ENCODE measurements at places on chromosomes 4 and X.

- DNase-seq: no peak
Measured at GRCh38 chr4:40040908-40041307, 15.7 kb upstream of the N4BP2 start.

GRCh38 chr4:163701916-163702315, 207.4 kb downstream of the TMA16 start:
- DNase-seq: no peak

GRCh38 chr4:141797966-141798365, 161.6 kb downstream of the IL15 start:
- DNase-seq: no peak

GRCh38 chr4:167475951-167476350, 241.7 kb upstream of the SPOCK3 start:
- DNase-seq: no peak

- DNase-seq: no peak
Measured at GRCh38 chr4:180734753-180735432, 1508.3 kb upstream of the TENM3 start.

DNA sequence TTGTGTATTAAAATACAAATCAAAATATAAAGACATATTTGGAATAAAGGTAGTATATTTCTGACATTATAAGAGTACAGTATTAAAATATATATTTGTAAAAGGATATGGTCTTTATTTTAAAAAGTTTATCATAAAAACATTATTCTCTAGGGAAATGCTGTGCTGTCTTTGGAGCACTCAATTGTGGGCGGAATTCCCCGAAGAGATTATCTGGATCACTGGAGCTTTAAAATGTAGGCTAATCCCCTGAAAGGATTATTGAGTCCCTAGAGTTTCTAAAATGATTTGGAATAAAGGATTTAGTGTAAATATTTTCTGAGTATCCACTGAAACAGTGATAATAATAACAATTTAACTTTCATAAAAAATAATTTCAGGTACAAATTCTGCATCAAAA, 1239.4 kb downstream of the TECRL start:
- DNase-seq: no peak

- DNase-seq: no peak
Measured at GRCh38 chr4:148980782-148981480, 538.7 kb upstream of the NR3C2 start.
